Activated naive CD8-positive, alpha-beta T cell treated with anti-CD3 and anti-CD28 coated beads for 36 hours (primary cell): ENCODE measurements at places on chromosomes 4 and X. TPM values are rescaled to one million over a fixed set of nuclear protein-coding genes. Genes with fewer than 3 reads are reported as not detected.
A peak's percentile ranks its signal among the peaks of the same experiment; 100 is the strongest.

The P2RY4 gene
- not detected for total RNA-seq

GRCh38 chr4:19417256-19417655, 834.4 kb upstream of the SLIT2 start:
- H3K27ac ChIP-seq, result no peak overlapping the region
- no peaks in the 10 kb centered on the region for H3K36me3 ChIP-seq
- no peaks in the 10 kb centered on the region for H3K27me3 ChIP-seq
- no peak overlapping the region for H3K4me3 ChIP-seq
- H3K4me1 ChIP-seq, result no peaks in the 10 kb centered on the region

DNA sequence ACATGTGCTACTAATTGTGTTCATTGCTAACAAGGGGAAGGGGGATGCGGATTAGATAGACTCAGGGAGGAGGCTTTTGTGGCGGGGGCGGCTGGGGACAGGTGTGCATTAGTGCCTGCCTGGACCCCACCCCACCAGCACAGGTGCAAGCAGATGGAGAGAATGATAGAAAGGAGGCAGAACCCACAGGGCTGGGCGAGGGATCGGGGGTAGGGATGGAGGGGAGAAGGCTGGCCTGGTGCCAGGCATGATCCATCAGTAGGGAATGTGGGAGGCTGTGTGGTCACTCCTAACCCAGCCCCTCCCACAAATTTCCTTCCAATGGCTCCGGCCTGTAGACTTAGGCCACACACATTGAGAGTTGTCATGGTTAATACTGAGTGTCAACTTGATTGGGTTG, 30.5 kb upstream of the CRMP1 start:
- no peaks in the 10 kb centered on the region for H3K4me1 ChIP-seq
- no peaks in the 10 kb centered on the region for H3K36me3 ChIP-seq
- H3K27ac ChIP-seq, result no peak overlapping the region
- DNase-seq, result no peak
- peaks cover 13% of the 10 kb centered on the region for H3K27me3 ChIP-seq

The SPATA4 gene
- total RNA-seq, result not detected

The INTU gene
- 0.35 TPM for total RNA-seq

The PPARGC1A gene
- total RNA-seq, result not detected

The CACNA1F gene
- total RNA-seq, result 0.72 TPM

The ADGRG4 gene
- total RNA-seq, result not detected

DNA sequence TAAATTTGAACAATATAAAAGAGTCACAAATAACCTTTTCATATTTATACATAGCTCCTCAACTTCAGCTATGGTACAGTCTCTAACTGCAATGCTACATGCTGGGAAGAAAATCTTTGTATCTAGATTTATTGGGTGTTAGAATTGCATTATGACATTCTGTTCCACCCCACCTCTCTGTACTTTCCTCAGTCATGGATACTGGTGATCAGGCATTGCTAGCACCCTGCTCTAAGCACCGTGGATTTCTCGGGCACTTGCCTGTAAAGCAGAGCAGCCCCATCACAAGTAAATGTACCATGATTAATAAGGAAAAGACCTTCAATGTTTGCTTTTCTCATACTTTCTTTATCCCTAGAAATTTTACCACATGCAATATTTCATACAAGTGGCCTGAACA, 1028.9 kb upstream of the INTU start:
- no peak overlapping the region for H3K4me3 ChIP-seq
- H3K27ac ChIP-seq, result no peak overlapping the region
- H3K36me3 ChIP-seq, result no peaks in the 10 kb centered on the region
- no peaks in the 10 kb centered on the region for H3K4me1 ChIP-seq

- H3K27ac ChIP-seq, result no peak overlapping the region
- DNase-seq, result no peak
- peaks cover 32% of the 10 kb centered on the region for H3K27me3 ChIP-seq
- no peak overlapping the region for H3K4me3 ChIP-seq
- H3K36me3 ChIP-seq, result no peaks in the 10 kb centered on the region
Measured at GRCh38 chr4:2046031-2046961, 12.8 kb upstream of the NAT8L start.

The TLL1 gene
- not detected for total RNA-seq

DNA sequence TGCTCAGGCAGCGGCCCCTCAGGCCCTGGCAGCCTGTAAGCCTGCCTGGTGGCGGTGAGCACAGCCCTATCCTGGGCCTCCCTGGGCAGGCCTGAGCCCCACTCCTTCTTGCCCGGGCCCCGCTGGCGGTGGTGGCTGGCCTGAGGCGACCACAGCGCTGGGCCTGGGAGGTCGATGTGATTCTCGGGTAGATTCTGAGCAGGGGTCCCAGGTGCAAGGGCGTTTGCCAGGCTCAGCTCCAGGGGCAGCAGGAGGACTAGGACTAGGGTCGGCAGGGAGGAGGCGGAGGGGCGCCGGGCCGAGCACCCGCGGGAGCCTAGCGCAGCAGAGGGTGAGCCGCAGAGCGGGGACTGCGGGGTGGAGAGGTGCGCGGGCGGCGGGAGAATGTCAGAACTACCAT, 17.0 kb downstream of the FAM9A start:
- no peak overlapping the region for H3K4me3 ChIP-seq
- H3K4me1 ChIP-seq, result peaks cover 5% of the 10 kb centered on the region
- DNase-seq, result no peak
- no peak overlapping the region for H3K27ac ChIP-seq
- no peaks in the 10 kb centered on the region for H3K27me3 ChIP-seq

The SEPTIN6 gene
- 202 TPM for total RNA-seq

The PPP2R3B gene
- 30.6 TPM for total RNA-seq

The ALPK1 gene
- total RNA-seq, result 14.7 TPM

GRCh38 chrX:17038681-17039161, 92.3 kb downstream of the REPS2 start:
- DNase-seq, result no peak
- no peaks in the 10 kb centered on the region for H3K4me1 ChIP-seq
- no peak overlapping the region for H3K27ac ChIP-seq
- H3K27me3 ChIP-seq, result peaks cover 5% of the 10 kb centered on the region
- H3K36me3 ChIP-seq, result no peaks in the 10 kb centered on the region

DNA sequence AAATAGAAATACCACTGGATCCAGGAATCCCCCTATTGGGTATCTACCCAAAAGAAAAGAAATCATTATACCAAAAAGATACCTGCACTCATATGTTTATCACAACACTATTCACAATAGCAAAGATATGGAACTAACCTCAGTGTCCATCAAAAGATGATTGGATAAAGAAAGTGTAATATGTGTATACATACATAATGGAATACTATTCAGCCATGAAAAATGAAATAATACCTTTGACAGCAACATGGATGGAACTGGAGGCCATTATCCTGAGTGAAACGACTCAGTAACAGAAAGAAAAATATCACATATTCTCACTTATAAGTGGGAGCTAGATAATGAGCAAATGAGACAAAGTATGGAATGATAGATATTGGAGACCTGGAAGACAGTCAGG, 74.2 kb upstream of the TLR3 start:
- peaks cover 5% of the 10 kb centered on the region for H3K27me3 ChIP-seq
- H3K4me3 ChIP-seq, result no peak overlapping the region
- H3K36me3 ChIP-seq, result no peaks in the 10 kb centered on the region
- H3K27ac ChIP-seq, result no peak overlapping the region
- DNase-seq, result no peak

DNA sequence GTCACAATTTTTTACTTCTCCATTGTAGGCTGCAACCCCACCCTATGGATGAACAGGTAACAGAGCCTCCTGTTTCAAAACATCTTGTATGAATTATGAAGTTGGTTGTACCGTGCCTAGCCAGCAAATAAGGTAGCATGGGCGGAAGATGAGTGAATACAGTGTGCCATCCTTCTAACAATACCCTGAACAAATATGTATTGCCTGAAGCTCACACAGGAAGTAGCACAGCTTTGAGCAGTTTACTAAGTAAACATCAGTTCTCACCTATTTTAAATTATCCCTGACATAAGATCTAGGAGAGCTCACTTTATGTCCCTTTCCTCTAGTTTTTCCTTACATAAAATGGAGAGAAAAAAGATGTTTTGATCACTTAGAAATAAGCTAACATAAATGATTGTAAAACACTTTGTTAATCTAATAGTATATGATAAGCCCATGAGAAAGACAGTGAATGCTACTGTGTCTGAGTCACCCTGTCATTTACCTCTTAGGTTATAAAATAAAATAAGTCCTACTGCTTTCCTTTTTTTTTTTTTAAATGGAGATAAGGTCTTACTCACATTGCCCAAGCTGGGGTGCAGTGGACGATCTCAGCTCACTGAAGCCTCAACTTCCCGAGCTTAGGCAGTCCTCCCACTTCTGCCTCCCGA, 36.6 kb downstream of the GRSF1 start:
- no peaks in the 10 kb centered on the region for H3K27me3 ChIP-seq
- H3K4me1 ChIP-seq, result peaks cover 17% of the 10 kb centered on the region
- H3K27ac ChIP-seq, result no peak overlapping the region
- no peak overlapping the region for H3K4me3 ChIP-seq

The SPOCK3 gene
- not detected for total RNA-seq

DNA sequence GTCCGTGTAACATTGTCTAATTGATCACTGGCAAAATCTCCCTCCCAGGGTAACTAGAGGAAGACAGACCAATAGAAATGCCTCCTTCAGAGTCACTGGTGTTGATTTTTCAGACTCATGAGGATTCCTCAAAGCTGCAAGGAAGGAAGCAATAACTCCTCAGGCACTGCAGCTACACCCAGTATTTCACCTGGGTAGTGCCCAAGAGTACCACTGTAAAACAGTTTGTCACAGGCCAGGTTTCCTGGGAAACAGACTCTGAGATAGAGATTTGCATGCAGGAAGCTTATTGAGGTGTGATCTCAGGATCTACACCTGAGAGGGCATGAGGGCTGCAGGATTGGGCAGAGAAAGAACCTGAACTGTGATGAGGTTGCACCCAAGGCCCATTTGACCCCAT, 240.7 kb upstream of the ATP6AP2 start:
- H3K27me3 ChIP-seq, result no peaks in the 10 kb centered on the region
- no peak for DNase-seq
- no peak overlapping the region for H3K4me3 ChIP-seq
- no peaks in the 10 kb centered on the region for H3K4me1 ChIP-seq
- no peaks in the 10 kb centered on the region for H3K36me3 ChIP-seq

DNA sequence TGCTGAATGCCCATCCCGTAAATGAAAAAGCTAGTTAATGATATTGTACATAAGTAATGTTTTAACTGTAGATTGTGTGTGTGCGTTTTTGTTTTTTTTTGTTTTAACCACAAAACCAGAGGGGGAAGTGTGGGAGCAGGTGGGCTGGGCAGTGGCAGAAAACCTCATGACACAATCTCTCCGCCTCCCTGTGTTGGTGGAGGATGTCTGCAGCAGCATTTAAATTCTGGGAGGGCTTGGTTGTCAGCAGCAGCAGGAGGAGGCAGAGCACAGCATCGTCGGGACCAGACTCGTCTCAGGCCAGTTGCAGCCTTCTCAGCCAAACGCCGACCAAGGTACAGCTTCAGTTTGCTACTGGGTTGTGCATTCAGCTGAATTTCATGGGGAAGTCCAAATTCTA, at the start of gene SPP1:
SPP1 (plus strand) TSS at position 249 of the 400 bp plus-strand sequence. CDS start 1,182 bp downstream, outside the sequence.
- no peaks in the 10 kb centered on the region for H3K36me3 ChIP-seq
- H3K4me1 ChIP-seq, result peaks cover 13% of the 10 kb centered on the region
- peak; percentile 31 for DNase-seq
- no peak within 1 kb of the TSS for H3K4me3 ChIP-seq

- no peak overlapping the region for H3K4me3 ChIP-seq
- DNase-seq, result no peak
- no peaks in the 10 kb centered on the region for H3K36me3 ChIP-seq
- peaks cover 17% of the 10 kb centered on the region for H3K27me3 ChIP-seq
Measured at GRCh38 chr4:24669751-24670150, 85.4 kb upstream of the DHX15 start.

- H3K27ac ChIP-seq, result no peak overlapping the region
- no peaks in the 10 kb centered on the region for H3K4me1 ChIP-seq
- no peak overlapping the region for H3K4me3 ChIP-seq
- H3K27me3 ChIP-seq, result no peaks in the 10 kb centered on the region
- DNase-seq, result no peak
Measured at GRCh38 chr4:144289667-144290428, 149.3 kb upstream of the GYPA start.

The TBL1X gene
- 33.9 TPM for total RNA-seq

DNA sequence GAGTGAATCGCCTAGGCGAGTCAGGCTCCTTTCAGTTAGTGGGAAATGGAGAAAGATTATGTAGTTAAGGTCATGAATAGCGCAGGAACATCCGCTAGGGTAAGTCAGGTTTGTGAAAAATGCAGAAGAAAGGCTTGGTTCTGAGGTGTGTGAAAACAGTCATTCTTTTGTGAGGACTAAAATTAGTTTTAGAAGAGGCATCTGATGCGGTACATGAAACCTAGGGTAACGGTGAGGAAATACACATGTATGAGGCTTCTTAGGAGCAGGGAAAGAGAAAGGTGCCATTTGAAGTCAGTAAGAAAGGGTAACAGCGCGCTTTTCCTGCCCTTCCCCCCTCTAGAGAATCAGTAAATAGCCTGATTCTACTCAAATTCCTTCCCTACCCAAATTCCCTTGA, 570 bp upstream of the RNF128 start:
- peak overlapping the region; percentile 56 for H3K4me3 ChIP-seq
- no peak overlapping the region for H3K27ac ChIP-seq
- H3K4me1 ChIP-seq, result peaks cover 3% of the 10 kb centered on the region

DNA sequence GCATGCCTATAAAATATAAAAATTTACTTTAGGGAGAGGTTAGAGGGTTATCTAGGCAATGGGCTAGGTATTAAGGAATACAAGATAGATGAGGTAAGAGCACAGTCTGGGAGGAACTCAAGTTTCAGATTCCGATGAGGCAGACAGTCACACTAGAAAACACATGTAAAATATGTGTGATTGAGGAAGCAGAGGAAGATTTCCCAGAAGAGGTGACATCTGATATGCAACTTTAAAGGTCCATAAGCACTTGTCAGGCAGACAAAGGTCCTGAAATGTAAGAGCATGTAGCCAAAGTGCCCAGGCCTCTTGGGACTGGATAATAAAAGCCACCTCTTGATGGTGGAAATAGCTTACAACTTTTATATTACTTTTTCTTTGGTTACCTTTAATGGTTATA, 81.1 kb upstream of the AADAT start:
- DNase-seq, result no peak
- no peaks in the 10 kb centered on the region for H3K36me3 ChIP-seq
- H3K27ac ChIP-seq, result no peak overlapping the region

The L1CAM gene
- 0.29 TPM for total RNA-seq

The F9 gene
- total RNA-seq, result not detected
